ENCODE measurements at places on chromosomes 6 and 20.

GRCh38 chr6:153074761-153075160 is 56.3 kb downstream of the RGS17 start:
- DNase-seq, result no peak

DNA sequence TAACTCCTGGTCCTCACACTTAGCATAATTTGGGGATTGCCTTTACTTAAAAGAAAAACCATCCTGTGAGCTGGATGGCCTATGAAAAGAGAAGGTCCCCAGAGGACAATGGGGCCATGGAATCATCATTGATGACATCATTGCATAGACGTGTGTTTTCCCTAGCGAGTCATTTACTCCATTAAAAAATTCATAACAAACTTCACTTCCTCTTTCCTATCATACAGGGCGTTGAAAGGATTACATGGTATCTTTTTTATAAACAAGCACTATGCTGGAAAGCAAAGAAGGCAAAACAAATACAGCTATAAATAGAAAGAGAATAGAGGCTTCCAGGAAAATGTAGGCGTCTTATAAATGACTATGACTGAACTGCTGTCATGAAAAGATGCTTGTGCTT is 11.3 kb upstream of the COL12A1 start:
- no peak for DNase-seq

DNA sequence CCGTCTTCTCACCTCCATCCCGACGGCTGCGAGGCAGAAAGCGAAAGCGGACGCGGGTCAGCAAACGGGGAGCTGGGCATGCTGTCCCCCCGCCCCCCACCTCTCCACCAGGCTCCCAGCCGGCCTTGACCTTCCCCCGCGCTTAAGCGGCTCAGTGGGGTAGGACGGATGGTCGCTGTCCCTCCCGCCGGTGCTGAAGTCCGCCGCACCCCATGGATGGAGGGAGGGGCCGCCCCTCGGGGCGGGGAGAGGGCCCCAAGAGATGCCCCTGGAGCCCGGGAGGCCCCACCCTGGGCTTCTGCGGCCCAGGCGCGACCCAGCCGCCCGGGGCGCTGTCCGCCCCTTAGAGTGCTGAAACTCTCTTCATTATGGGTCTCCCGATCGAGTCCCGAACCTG is at the start of gene KCNB1:
TSS of gene KCNB1 (minus strand) at position 48 of the 397 bp plus-strand sequence. CDS start 188 bp downstream, outside the sequence.
- peak; percentile 54 for DNase-seq

- DNase-seq, result no peak
Measured at GRCh38 chr6:139278190-139278589, 13.6 kb downstream of the TXLNB start.

DNA sequence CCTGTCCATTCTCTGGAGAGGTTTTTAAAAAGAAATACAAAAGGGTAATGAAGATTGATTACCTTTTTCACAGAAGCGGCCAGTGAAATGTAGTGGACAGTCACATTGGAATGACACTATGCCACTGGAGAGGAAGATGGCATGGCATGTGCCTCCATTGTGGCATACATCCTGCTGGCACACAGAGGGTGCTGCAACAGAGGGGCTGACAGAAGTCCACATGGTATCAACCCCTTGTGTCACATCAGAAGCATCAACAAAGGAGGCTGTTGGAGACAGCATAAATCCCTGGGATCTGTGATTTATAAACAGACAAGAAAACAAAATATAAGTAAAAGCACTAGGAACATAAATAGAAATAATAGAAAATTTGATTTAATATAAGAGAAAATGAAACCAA is 594.9 kb downstream of the PHF3 start:
- DNase-seq, result no peak

GRCh38 chr6:164359036-164359435 is 944.5 kb downstream of the QKI start:
- no peak for DNase-seq

- DNase-seq, result no peak
Measured at GRCh38 chr6:169883316-169883715, 131.9 kb downstream of the ERMARD start.

DNA sequence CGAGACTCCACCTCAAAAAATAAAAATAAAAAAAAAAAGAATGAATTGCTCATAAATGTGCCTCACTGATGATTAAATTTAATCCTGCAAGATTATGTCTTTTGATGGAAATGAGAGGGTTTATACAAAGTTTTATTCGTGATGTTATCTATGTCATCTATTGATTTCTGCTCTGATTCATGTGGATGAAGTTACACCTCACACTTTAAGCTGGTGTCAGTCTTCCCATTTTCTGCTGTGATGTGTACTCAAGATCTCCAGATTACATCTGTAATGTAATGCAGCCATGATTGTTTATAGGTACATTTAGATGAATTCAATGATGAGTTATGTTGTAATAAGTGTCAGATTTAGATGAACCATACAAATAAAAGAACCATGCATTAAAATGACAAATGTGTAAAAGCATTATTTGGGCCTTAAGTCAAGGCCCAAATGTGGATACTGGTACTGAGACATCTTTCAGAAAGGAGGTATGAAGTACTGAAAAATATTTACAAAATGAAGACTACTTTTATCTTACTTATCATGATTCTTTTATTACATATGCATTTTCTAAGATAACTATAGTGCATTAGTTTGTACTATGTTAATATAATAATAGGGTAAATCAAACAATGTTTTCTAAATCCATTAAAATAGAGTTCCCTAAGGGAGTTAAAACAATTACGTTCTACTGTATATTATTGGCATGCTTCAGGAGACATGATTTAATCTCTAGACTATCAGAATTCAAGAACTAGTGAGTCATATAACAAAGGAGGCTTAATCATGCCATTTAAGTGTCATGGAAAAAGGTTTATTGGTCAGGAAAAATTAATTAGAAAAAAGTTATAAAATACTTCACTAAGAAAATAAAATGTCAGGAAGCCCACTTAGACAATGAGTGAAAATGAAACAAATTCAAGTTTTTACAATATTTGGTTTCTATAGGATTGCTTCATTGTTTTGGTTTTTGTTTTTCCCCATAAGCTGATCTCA is 34.5 kb downstream of the HCRTR2 start:
- DNase-seq, result no peak

DNA sequence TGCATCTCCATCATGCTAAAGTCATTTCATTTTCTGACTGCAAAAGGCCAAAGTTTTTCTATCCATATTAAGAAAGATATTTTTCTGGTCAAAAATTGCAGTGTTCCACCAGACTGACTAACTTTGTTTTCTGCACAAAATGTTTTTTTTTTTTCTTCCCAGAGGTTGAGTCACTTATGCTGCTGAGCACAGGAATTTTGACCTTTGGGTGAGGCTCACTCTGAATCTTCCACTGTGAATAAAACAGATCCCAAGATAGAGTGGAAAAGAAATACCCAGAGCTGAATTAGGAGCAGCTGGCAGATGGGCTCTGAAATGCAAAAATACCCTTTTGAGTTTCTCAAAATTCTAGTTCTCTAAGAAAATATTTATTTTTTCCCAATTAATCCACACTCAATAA is 996.8 kb downstream of the KIF16B start:
- DNase-seq, result no peak

DNA sequence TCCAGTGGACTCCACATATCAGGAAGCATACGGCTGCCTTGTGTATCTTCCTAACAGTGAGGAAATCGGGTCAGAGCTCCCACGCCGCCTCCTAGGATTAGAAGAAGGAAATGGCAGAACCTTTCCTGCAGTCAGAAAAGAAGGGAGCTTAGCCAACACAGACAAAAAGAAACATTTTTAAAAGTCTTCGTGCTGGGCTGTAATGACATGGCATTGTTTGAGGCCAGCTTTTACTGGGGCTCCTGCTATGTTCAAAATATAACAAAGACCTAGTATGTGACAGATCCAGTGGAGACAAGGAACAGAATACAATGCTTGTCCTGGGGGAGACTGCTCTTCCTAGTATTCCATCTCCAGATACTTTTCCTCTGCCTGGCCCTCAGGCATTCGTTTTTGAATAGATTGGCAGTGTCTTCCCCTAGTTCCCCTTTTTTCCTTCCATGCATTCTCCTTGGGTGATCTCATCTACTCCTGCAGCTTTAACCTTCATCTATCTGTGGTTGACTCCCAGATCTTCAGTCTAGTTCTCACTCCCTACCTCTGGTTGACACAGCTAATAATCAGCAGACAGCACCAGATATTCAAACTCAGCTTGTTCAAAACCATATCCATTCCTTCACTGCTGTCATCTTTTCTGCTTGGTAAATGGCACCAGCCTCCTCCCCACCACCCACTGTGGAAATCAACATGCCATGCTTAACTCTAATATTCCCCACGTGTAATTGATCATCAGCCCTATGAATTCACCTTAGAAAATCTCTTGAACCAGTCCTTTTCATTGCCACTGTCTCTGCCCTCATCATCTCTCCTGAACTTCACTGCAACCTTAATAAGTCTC is 94.5 kb upstream of the VSTM2L start:
- DNase-seq, result no peak
